ENCODE measurements at places on chromosomes 1 and 21. TPM values are rescaled to one million over a fixed set of nuclear protein-coding genes. Genes with fewer than 3 reads are reported as not detected.

Gene CCDC27
- not detected for total RNA-seq

Gene OR10Z1
- not detected for total RNA-seq

Gene CDCP2
- not detected for total RNA-seq

Gene KCNT2
- total RNA-seq = 0.38 TPM

Gene IFI44L
- total RNA-seq = 0.13 TPM

Gene FMO2
- not detected for total RNA-seq

Gene PYHIN1
- total RNA-seq = not detected

Gene OR2T35
- total RNA-seq = not detected

Gene C1orf115
- 1.3 TPM for total RNA-seq

Gene AVPR1B
- not detected for total RNA-seq

Gene SPRR3
- total RNA-seq = 342 TPM

Data from bronchial epithelial cell (primary cell).